ENCODE measurements at places on chromosomes 1 and 21. TPM values are rescaled to one million over a fixed set of nuclear protein-coding genes. Genes with fewer than 3 reads are reported as not detected.

DNA sequence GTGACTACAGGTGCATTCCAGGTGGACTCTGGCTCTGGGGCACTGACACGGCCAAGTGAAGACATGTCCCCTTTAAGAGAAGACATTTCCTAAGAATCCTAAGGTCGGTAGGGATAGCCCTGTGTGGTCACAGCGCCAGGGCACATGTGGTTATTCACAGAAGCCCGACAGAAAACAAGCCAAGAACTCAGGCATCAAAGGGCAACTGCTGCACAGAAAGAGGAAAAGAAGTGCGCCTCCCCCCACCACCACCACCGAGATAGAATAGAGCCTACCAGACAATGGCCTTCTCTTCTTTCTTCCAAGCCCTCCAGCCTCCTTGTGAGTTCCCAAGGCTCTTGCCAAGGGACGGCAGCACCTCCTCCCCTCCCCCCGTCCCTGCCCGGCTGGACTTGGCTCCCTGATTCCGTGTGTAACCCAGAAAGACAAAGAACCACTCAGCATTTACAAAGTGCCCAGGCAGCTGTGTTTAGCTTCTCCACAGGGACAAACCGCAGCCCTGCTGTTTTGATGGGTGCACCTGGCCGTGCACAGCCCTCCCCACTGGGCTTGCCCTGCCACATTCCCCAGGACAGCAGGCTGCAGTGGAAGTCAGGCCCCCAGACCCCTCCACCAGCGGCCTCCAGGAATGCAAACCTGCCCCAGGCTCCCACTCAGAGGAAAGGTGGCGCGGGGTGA is 30.2 kb downstream of the TMPRSS2 start:
- H3K4me1 ChIP-seq, result no peaks in the 10 kb centered on the region
- no peak overlapping the region for H3K4me3 ChIP-seq
- H3K36me3 ChIP-seq, result no peaks in the 10 kb centered on the region
- no peak overlapping the region for H3K27ac ChIP-seq

DNA sequence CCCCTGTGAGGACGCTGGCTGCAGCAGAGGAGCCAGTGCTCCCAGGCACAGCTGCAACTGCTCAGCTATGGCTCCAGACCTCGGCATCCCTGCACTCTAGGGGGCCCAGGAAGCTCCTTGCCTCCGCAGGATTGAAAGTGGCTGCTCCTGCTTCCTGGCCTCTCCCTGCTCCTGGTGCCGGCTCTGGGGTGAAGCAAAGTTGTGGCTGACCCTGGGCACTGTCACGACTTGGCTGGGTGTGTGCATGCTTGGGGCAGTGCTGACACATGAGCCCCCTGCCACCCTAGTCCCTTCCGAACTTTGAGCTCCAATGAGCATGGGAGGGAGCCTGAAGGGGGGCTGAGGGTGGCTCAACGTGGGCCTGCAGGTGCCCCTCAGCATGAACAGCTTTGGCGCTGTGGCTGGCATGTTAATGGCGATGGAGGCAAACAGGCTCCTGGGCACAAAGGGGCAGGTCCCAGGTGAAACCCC is 1512.2 kb downstream of the KCNT2 start:
- no peaks in the 10 kb centered on the region for H3K36me3 ChIP-seq
- no peak overlapping the region for H3K27ac ChIP-seq
- no peaks in the 10 kb centered on the region for H3K27me3 ChIP-seq
- ATAC-seq, result no peak
- H3K4me3 ChIP-seq, result no peak overlapping the region
- no peaks in the 10 kb centered on the region for H3K4me1 ChIP-seq

- no peak overlapping the region for H3K27ac ChIP-seq
- no peaks in the 10 kb centered on the region for H3K36me3 ChIP-seq
- H3K4me3 ChIP-seq, result no peak overlapping the region
- H3K27me3 ChIP-seq, result peaks cover 89% of the 10 kb centered on the region
Measured at GRCh38 chr1:1204425-1204920, 1.9 kb downstream of the TNFRSF18 start.

DNA sequence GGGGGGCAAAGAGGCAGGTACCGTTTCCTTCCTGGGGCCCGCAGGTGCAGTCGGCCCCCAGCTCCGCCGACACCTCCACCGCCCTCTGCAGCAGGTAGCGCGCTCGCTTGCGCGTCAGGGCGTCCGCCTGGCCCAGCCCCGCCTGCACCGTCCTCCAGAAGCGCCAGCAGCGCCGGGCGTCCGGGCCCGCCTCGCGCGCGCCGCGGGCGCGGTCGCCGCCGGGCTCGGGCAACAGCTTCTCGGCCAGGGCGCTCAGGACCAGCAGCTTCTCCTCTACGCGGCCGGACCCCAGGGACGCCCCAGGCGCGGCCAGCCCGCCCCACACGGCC is 863 bp downstream of the TARBP1 start:
- ATAC-seq, result peak; percentile 71
- H3K4me3 ChIP-seq, result peak overlapping the region; percentile 44
- H3K27ac ChIP-seq, result peak overlapping the region; percentile 67
- H3K36me3 ChIP-seq, result no peaks in the 10 kb centered on the region
- no peaks in the 10 kb centered on the region for H3K27me3 ChIP-seq

- peak; percentile 88 for ATAC-seq
- H3K4me1 ChIP-seq, result no peaks in the 10 kb centered on the region
- no peak overlapping the region for H3K4me3 ChIP-seq
- H3K36me3 ChIP-seq, result no peaks in the 10 kb centered on the region
Measured at GRCh38 chr1:94335950-94336349, 82.2 kb upstream of the ABCD3 start.

- no peak for ATAC-seq
- H3K4me1 ChIP-seq, result no peaks in the 10 kb centered on the region
- H3K27me3 ChIP-seq, result no peaks in the 10 kb centered on the region
- no peak overlapping the region for H3K4me3 ChIP-seq
- H3K27ac ChIP-seq, result no peak overlapping the region
Measured at GRCh38 chr1:186819563-186819962, 9.2 kb upstream of the PLA2G4A start.

DNA sequence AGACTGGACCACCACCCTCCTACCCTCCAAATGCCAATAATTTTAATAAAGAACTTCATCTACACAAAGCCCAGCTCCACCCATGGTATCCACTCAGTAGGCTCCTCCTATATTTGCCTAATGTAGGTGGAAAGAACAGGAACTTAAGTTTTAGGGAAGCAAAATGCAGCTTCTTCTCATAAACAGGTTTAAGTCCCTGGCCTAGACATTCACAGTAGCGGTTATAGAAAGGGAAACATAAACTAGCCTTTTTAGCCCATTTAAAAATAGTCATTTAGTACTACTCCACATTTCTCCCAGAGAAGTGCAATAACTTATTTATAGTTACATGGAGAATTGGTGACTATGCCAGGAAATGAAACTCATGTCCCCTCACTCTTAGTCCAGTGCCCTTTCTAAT is 56.6 kb upstream of the CPLANE2 start:
- H3K4me3 ChIP-seq, result no peak overlapping the region
- H3K36me3 ChIP-seq, result no peaks in the 10 kb centered on the region
- H3K4me1 ChIP-seq, result no peaks in the 10 kb centered on the region
- H3K27me3 ChIP-seq, result no peaks in the 10 kb centered on the region
- no peak for ATAC-seq
- no peak overlapping the region for H3K27ac ChIP-seq

DNA sequence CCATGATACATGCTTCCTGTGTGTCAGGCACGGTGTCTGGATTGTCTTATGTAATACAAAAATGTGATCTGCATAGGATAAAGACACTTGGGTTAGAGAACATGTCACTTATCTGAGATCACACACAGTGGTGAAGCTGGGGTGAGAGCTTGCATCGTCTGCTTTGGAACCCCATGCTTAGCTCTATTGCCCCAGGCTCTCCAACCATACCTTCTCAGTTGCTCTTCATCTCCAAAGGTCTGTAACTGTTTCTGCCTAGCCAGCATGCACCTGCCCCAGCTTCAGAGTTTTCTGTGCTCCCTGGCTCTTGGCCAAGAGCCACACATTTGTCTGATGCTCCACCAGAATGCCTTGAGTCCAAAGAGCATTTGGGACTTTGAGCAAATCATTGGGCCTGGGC is 93.9 kb upstream of the COG2 start:
- no peaks in the 10 kb centered on the region for H3K4me1 ChIP-seq
- no peak overlapping the region for H3K4me3 ChIP-seq
- no peak for ATAC-seq
- H3K36me3 ChIP-seq, result no peaks in the 10 kb centered on the region
- H3K27ac ChIP-seq, result no peak overlapping the region
- peaks cover 23% of the 10 kb centered on the region for H3K27me3 ChIP-seq

GRCh38 chr21:36706951-36707762 is 8.2 kb downstream of the SIM2 start:
- ATAC-seq, result no peak
- no peaks in the 10 kb centered on the region for H3K4me1 ChIP-seq
- H3K36me3 ChIP-seq, result no peaks in the 10 kb centered on the region

GRCh38 chr1:175317309-175317708 is 124.7 kb upstream of the KIAA0040 start:
- H3K27me3 ChIP-seq, result no peaks in the 10 kb centered on the region
- H3K4me1 ChIP-seq, result no peaks in the 10 kb centered on the region
- ATAC-seq, result no peak
- H3K27ac ChIP-seq, result no peak overlapping the region
- H3K36me3 ChIP-seq, result no peaks in the 10 kb centered on the region
- H3K4me3 ChIP-seq, result no peak overlapping the region

DNA sequence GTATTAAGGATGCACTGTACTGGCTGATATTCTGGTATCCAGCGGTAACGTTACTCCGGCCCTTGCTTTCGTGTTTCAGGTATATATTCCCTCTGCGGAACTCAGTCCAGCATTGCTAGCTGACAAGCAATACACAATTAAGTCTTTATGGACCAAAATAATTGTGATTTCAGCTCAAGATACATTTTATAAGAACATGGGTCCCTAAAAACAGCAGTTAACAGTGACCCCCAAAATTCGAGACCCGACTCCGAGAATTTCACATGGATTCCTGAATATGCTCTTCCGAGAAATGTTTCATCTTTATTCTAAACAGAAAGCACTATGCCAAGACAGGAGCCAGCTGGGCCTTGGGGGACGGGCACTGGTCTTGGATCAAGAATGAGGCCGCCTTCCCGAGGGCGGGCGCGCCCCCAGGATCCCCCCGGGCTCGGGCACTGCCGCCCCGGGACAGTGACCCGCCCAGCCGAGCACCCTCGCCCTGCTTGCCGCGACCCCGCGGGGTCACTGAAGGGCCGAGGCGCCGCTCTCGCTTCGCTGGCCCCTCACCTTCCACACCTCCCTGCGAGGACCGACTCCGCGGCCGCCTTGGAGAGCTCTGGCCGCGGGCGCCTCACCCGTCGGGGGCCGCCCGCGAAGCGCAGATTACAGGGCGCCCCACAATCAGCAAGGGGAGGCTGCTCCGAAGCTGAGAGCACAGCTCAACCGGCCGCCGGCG is 610 bp downstream of the SCYL3 start:
- peak overlapping the region; percentile 98 for H3K27ac ChIP-seq
- H3K4me3 ChIP-seq, result peak overlapping the region; percentile 99

DNA sequence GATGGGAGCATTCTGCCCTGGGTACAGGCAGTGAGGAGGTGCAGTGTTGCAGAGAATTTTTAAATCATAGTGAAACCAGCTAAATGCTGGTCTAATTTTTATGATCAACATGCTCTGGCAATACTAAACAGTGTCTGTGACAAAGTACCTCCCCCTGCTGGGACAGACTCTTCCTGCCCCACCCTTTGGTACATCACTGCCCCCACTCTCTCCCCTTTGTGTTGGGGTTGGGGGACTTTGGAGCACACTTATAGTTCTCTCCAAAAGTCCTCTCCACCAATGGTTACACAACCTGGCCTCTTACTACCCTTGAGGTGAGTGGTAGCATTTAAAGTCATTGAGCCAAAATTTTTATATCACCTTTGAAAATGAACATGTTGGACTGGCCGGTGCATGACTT is 48.2 kb upstream of the GUCA2B start:
- no peak overlapping the region for H3K27ac ChIP-seq
- H3K27me3 ChIP-seq, result peaks cover 4% of the 10 kb centered on the region
- no peaks in the 10 kb centered on the region for H3K36me3 ChIP-seq
- H3K4me1 ChIP-seq, result no peaks in the 10 kb centered on the region
- H3K4me3 ChIP-seq, result no peak overlapping the region
- no peak for ATAC-seq

- peak; percentile 65 for ATAC-seq
- no peaks in the 10 kb centered on the region for H3K4me1 ChIP-seq
- H3K4me3 ChIP-seq, result peak overlapping the region; percentile 89
- H3K36me3 ChIP-seq, result no peaks in the 10 kb centered on the region
Measured at GRCh38 chr1:17540255-17541001, 930 bp downstream of the ARHGEF10L start.

DNA sequence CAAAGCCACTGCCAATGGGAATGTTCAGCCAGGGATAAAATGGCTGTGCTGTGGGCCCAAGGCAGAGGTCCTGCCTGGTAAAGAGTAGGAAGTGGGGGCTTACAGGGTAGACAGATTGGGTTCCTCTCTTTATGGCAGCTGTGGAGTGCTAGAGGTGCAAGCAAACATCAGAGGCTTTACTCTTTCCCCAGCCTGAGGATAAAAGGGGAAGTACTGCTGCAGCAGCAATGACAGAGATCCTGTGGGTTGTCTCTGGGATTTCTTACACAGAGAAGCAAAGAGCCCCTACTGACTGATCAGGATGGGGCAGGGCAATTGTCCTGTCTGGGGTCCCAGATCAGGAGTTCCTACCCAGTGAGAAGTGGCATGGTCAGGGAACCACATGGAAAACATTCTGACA is 54.2 kb downstream of the DRAM2 start:
- no peaks in the 10 kb centered on the region for H3K36me3 ChIP-seq
- H3K4me1 ChIP-seq, result no peaks in the 10 kb centered on the region
- no peak for ATAC-seq
- no peak overlapping the region for H3K4me3 ChIP-seq
- H3K27ac ChIP-seq, result no peak overlapping the region

GRCh38 chr1:14846688-14847087 is 248.2 kb downstream of the KAZN start:
- ATAC-seq, result no peak
- no peaks in the 10 kb centered on the region for H3K36me3 ChIP-seq
- no peak overlapping the region for H3K4me3 ChIP-seq
- no peaks in the 10 kb centered on the region for H3K4me1 ChIP-seq

DNA sequence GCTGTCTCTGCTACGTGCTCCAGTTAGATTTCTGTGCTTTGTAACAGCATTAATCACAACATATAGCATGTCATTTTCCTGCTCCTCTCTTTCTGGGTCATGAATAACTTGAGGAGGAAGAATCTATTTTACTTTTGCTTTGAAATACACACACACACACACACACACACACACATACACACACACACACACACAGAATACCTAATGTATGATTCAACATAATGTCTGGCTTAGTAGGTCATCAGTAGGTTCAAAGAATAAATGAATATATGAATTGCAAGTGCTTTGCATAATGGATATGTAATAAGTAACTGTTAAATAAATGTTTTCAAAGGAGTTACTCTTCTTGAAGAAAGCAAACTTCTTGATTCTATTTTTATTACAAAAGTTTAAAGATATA is 249.0 kb downstream of the PDE4B start:
- H3K27me3 ChIP-seq, result no peaks in the 10 kb centered on the region
- no peak overlapping the region for H3K4me3 ChIP-seq
- no peaks in the 10 kb centered on the region for H3K4me1 ChIP-seq
- no peak overlapping the region for H3K27ac ChIP-seq
- no peak for ATAC-seq

- H3K27ac ChIP-seq, result no peak overlapping the region
- H3K4me3 ChIP-seq, result no peak overlapping the region
- H3K36me3 ChIP-seq, result no peaks in the 10 kb centered on the region
- H3K27me3 ChIP-seq, result peaks cover 68% of the 10 kb centered on the region
- H3K4me1 ChIP-seq, result no peaks in the 10 kb centered on the region
- ATAC-seq, result no peak
Measured at GRCh38 chr1:2074944-2075740, 24.9 kb downstream of the PRKCZ start.

Gene ERICH3
- total RNA-seq, result not detected

Gene GJC2
- total RNA-seq, result 5.1 TPM

Gene SPRR2G
- total RNA-seq, result not detected

Measured in gastroesophageal sphincter (tissue), 4 donors.